Stimulated activated CD4-positive, alpha-beta T cell treated with anti-CD3 and anti-CD28 coated beads, Interleukin-1b, Interleukin-23, amount 100 ng/mL, for 1 hour (primary cell): ENCODE measurements at places on chromosomes 3 and 15.

DNA sequence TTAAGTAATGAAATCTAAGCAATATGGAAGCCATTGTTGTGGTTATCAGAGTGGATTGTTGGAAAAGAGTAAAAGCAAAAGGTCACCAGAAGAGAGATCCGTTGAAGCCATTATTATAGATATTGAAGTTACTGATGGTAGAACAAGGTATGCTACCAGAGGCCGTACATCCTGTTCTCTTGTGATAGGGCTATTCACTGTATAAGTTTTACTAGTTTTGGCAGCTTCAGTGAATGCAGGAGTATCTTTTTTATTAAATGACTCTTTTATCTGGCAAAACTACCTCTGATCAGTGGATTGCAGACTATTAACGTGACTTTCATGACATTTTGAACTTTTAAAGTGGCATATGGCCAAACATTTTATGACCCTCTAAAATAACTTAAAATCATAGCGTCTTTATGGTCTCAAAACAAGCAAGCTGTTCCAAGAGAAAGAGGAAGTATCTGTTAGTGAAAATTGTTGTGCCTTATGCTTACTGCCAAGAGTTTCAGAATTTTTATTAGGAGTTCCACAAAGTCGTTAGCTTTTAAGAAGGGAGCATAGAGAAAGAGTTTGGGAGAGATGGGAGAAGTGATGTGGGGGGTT is 102.9 kb downstream of the LRRC49 start:
- no peak for DNase-seq

- DNase-seq: no peak
Measured at GRCh38 chr3:31760654-31761053, 220.4 kb downstream of the OSBPL10 start.

GRCh38 chr3:190826018-190826417 is 36.5 kb downstream of the GMNC start:
- no peak for DNase-seq

DNA sequence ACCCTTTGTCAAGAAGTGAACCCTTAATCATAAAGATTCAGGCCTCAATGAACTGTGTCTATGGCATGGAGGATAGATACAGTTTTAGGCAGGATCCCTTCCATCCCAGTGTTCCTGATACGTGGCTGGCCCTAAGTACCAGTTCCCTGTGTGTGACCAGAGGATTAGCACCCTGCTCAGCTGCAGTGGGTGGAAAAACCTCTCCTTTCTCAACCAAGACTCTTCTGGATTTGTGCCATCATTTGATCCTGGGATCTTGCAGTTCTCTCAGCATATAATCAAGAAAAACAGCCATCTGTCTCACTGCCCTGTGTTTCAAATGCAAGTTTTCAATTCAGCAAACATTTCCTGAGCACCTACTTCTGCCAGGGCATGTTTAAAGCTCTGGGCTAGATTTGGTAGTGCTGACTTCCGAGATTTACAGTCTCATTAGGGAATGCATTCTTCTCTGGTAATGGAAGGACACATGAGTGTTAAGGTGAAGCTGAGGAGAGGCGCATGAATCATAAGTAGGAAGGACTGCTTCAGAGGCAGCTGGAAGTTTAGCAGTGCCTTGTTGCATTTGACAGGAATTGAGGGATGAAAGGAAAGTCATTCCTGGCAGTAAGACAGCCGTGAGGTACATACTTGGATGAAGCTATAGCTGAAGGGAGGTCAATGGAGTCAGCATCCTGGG is 388.3 kb downstream of the MFSD1 start:
- no peak for DNase-seq

DNA sequence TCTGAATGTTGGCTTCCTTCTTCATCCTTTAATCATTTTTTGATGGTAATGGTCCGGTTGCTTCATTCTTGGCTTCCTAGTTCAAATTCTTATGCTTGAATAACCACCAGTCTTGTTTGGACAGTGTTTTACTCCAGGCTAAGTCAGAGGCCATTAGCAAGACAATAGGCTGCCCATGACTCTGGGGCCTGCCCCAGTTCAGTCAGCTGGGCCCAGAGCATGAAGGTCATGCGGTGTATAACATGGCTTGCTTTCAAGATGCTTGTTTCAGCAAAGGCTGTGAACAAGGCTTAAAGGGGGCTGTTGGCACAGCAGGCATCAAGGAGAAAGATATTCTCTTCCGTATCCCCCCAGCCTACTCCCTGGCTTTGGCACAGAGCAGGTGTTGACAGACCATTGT is 13.7 kb downstream of the TM4SF18 start:
- DNase-seq: no peak

DNA sequence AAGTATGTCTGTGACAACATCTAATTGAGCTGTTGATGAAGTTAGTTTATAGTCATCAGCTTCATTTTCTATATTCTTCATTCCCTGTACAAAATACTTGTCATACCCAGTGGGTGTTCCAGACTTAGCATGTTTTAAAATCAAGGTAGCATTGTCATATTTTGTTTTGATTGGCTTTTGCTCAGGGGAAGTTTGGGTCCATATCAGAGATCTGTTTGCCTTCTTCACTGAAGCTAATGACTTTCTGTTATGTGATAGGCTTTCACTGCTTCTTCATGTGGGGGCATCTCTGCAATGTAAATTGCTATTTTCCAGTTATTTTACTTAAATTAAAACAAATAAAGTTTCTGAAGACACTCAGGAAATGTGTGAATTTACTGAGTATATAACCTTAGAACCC is 15.1 kb downstream of the GLCE start:
- no peak for DNase-seq

- no peak for DNase-seq
Measured at GRCh38 chr15:48954538-48954937, 9.2 kb downstream of the SHC4 start.

GRCh38 chr3:71640331-71640983 is 56.9 kb upstream of the FOXP1 start:
- no peak for DNase-seq

DNA sequence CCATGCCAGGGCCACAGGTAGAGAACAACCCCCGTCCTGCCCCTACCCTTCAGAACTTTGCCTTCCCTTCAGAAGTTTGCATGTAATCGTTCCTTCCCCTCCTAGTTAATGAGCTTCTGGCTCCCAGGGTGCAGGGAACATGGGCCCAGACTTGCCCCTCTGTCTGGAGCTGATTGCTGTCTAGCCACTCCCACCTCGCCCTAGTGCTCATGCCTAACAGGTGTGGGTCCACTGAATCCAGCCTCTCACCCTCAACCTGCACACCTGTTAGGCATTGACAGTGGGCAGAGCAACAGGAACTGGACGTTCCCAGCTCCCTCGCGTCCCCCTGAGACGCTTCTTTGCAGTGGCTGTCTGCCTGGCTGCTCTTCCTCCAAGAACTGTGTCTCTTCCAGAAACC is 40.3 kb downstream of the WNT5A start:
- DNase-seq: no peak

DNA sequence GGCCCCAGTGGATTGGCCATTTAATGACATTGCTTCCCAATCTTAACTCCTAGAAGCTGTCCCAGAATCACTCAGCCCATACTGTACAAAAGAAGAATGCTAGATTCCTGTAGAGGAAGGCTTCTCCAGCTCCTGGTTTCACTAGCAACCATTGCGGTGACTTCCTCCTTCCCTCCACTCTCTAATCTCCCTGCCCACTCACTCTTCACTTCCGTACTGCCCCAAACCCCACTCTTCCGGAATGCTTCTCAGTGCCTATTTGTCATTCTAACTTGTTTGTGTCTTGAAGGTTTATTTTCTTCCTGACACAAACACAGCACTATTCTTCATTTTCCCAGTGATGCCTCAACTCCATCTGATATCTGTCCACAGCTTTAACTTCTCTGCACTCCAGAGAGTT is 97.1 kb upstream of the SPATA16 start:
- no peak for DNase-seq

- no peak for DNase-seq
Measured at GRCh38 chr3:54374214-54374852, 252.0 kb downstream of the CACNA2D3 start.

GRCh38 chr15:50418041-50418583 is 6.1 kb upstream of the USP8 start:
- DNase-seq: no peak

DNA sequence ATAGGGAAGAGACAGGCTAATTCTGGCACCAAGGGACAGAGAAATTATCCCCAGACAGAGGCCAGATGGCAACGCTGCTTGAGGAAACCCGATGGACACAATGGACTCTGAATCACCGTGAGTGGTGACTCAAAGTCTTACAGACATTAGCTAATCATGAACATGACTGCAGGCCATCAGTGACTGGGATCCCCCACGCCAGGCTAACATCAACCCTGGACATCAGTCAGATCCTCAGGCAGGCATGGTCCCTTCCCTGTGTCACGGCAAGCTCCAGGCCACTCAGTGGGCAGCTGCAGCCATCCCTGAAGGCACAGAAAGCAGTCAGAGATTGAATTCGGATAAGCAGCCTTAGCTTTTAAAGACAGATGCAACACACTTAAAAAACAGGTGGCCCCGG is 23.8 kb upstream of the OXTR start:
- DNase-seq: no peak

GRCh38 chr3:170044795-170045244 is 7.0 kb downstream of the GPR160 start:
- DNase-seq: no peak

- DNase-seq: no peak
Measured at GRCh38 chr3:143974271-143975238, 2.9 kb downstream of the DIPK2A start.

DNA sequence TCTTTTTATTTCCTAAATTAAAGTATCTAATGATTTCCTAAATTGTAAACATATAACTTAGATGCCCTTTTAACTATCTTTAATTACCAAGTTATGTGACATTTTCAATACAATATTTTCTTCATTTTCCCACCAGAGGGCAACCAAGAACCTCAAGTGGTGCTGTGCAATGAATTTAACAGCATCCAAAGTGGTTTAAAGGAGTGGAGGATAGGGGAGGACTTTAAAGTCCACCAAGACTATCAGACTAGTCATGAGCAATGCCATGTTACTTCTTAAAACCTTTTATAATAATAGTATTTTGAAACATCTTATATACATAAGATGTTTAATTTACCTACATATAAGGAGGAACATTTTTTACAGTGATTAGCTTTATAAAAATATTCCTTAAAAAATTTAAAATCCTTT is 74.4 kb downstream of the DLG1 start:
- DNase-seq: no peak

GRCh38 chr3:123165163-123165562 is 36.6 kb upstream of the SEC22A start:
- DNase-seq: no peak

- no peak for DNase-seq
Measured at GRCh38 chr15:100005013-100005412, 271.8 kb upstream of the LYSMD4 start.

GRCh38 chr3:111303760-111304159 is 232.1 kb downstream of the NECTIN3 start:
- no peak for DNase-seq

DNA sequence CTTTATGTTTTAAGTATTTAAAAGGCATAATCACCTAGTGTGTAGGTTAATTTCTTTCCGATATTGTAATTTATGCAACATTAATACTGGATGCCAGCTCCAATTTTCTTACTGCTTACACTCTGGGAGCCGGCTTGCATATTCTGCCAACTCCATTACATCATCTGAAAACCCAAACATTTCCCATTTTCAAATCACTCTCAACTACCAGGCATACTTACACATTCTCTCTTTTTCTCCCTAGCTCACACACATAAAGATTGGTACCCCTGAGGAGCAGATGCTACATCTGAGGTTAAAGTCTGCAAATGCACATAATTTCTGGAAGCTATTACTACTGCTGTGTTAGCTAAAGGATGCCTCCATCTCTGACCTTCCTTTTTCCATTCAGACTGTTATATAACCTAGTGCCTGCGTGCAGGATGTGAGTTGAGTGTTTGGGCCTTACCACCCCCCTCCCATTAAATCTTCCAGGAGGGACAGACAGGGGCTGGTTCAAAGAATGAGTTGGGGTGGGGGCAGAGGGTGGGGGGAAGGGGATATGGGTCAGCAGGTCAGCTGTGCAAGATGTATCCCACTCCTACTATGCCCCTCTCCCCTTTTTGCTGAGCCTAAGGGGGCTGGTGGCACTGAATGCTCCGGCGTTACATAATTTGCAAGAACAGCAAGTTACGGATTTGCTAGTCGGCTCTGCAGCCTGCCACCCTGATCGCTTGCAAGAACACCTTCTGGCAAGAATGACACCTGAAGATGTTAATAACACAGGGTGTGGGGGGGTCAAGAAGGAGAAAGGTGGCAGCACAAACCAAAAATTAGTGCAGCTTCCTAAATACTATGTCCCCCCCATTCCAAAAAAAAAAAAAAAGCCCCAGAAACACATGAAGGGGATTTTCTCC is 2.5 kb downstream of the RORA start:
- DNase-seq: no peak

DNA sequence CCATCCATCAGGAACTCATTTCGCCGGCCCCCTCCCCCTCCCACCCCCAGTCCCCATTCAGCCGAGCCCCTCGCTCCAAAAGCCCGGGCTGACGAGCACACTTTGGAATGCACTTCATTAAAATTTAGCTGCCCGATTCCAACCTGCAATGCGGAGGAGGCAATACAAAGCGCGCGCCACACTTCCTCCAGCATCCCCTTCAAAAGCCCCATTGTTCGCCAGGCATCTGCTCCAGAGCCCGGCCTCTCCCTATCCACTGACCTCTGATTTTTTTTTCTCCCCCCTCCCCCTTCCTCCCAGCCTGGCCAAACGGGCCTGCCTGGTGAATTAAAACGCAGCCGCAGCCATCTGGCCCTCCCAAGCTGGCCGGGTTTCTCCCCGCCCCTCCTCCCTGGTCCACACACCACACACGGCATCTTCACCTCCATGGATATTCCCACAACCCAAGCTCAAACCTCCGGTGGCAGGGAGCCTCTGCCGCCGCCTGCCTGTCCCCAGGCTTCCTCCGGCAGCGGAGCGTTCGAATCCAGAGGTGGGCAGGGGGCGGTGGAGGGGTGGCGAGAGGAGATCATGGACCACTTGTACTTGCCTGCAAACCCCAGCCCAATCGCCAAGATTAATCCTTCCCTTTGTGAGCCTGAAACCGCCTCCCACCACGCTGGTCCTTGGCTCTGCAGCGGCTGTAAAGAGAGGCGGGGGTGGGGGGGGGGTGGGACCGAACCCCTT is 441.3 kb downstream of the MAGI1 start:
- DNase-seq: no peak

GRCh38 chr3:73706771-73707170 is 82.0 kb upstream of the PDZRN3 start:
- no peak for DNase-seq

- DNase-seq: no peak
Measured at GRCh38 chr3:14539742-14540491, at the start of gene GRIP2. TSS of gene GRIP2 (minus strand) at chr3:14540342. CDS start at chr3:14540308, 34 bp downstream.
